Cerebellar nuclear complex (tissue), 1 donor: ENCODE measurements at places on chromosomes 12 and 14.

GRCh38 chr12:111393700-111394300 lies 11.9 kb upstream of the SH2B3 start:
- DNase-seq = no peak

- DNase-seq = no peak
These were observed 24.7 kb upstream of the GPR132 start for GRCh38 chr14:105089746-105090492.

GRCh38 chr12:57164966-57165625 lies 17.7 kb upstream of the LRP1-AS start:
- DNase-seq = no peak

DNA sequence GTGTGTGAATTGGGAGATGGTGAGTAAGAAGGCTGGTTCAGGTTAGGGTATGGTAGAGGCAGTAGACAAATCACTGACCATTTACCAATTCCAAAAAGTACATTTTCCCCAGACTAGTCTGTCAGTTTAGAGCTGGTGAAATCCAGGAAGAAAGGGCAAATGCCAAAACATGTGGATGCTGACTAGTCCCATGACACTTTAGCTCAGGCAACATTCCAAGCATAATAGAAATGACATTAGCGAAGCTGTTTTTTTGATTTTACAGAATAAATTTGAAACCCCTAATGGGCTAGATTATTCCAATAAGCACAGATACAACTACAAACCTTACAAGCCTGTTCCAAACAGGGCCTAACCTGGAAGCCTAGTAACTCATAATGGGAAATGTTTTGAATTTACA lies 884.2 kb downstream of the FLRT2 start:
- DNase-seq = no peak

DNA sequence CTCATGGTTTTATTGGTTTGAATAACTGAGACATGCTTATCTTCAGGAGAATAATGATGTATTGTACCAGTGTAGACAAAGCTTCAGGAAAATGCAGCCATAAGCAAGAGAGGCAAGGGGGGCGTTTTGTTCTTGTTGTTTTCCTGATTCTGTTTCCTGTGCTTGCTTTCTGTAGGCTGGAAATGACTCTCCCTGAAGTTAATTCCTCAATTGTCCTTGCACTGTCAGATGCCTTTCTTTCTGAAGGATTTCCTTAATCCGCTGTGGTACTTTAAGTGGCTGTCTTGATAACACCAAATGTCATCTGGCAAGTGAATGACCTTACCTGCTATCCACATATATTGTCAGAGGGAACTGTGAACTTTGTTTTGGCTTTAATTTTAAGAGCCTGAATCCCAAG lies 220.0 kb downstream of the NEDD1 start:
- no peak for DNase-seq

DNA sequence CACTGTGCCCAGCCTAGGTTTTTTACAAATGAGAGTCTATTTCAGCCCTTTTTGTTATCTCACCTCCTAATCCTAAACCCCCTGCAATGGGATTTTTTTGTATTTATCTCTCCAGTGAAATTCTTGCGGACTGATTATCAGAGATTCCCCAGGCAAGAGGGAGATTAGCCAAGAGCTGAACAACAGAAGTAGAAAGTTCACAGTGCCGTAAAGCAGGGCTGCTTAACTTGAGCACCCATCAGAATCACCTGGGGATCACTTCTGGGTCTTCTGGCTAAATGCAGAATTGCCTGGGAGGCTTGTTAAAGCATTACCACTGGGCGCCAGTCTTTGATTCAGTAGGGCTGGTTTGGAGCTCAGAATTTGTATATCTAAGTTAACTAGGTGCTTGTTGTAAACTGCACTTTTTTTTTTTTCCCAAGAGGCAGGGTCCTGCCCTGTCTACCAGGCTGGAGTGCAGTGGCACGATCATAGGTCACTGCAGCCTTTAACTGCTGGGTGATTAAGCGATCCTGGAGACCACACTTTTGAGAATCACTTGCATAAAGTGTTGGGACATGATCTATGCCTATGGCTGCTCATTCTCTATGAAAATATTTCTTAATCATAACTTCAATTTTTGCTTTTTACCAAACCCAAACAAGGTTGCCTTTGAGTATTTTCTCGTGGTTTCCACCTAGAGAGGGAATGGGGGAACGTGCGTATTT lies 1.1 kb upstream of the DPPA3 start:
- DNase-seq = no peak

DNA sequence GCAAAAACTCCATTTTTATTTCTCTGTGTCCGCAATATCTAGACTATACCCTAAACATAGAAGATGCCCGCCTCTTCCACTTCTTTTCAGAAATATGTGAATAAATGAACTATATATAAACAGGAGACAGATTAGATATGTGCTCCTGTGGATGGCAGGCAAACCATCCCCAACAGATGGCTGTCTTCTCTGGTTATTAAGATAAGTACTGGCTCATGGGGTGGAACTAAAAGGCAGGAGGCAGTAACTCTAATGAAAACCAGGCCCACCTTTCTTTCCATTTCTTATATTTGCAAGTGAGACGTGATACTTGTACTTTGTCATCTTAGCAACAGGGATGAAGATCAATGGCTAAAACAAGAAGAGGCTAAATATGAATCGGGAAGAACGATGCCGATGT lies 20.2 kb downstream of the E2F7 start:
- no peak for DNase-seq

DNA sequence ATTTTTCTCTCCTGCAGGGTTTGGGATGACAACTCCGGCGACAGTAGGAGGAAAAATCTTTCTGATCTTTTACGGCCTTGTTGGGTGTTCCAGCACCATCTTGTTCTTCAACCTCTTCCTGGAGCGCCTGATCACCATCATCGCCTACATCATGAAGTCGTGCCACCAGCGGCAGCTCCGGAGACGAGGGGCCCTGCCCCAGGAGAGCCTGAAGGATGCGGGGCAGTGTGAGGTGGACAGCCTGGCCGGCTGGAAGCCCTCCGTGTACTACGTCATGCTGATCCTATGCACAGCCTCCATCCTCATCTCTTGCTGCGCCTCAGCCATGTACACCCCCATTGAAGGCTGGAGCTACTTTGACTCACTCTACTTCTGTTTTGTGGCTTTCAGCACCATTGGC lies 72.3 kb upstream of the PSMC1 start:
- DNase-seq = no peak

- DNase-seq = no peak
These were observed 44.0 kb downstream of the KCNK13 start for GRCh38 chr14:90105756-90106155.

DNA sequence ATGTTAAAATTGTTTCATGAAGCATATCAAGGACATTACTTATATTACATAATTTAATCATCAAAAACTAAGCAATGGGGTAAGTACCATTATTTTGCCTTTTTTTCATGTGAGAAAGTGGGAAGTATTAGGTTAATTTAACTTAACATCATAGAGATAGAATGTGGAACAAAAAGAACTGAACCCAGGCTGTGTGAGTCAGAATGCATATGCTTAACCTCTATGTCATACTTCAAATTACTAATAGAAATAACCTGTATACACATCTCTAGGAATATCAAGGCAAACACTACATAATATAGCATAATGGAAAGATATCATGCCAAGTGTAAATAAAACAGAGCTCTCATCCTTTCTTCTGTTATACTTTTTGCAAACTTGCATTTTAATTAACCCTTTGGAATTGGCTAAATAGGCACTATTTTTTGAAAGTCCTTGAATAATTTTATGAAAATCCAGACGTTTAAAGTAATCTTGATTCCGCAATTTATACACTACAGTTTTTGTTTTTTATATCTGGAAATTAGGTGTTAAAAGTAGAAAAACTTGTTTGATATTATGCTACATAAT lies 777.7 kb downstream of the SLC6A15 start:
- no peak for DNase-seq

DNA sequence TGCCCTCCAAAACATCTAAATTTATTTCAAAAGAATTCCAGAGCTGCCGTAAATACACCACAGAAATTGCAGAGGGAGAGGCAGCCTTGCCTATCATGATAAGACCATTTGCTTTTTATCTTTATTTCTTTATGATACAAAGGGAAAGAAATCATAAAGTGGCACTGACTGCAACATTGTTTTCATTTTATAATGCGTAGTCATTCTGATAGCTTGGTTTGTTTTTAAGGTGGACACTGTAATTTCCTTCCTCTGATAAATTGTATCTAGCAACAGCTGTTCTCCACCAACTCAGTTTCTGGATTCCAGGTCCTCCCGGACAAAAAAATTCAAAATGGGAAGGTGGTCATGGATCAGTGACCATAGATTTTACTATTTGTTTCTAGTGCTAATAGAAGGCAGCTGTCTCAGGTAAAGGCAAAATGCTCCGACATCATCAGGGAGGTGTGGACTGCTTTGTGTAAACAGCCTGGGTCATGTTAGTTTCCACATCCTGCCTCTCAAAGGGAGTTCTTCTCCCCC lies 623 bp upstream of the TSPAN8 start:
- no peak for DNase-seq

DNA sequence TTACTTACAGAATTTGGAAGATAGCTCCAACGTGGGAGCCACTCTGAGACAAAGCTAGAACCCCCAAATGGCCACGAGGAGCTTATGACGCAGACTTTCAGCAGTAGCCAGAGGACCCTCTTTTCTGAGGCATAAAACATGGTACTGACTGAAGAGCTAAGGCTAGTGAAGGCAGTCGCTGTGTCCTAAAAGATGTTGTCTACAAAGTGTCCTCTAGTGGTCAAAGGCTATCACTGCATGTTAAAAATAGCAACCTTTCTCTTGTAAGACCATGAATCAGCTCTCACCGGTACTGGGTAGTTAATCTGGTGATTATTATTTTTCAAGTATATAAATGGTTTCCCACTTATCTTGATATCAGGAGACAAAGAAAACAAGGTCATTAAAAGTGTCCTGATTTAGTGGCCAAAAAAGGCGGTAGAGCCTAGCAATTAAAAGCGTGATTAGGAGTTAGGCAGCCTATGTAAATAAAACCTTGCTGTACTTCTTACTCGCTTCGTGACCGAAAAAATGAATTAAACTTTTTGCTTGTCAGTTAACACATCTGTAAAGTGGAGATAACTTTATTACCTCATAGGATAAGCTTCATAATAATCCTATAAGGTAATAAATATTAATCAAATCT lies 47.0 kb upstream of the LGR5 start:
- no peak for DNase-seq

DNA sequence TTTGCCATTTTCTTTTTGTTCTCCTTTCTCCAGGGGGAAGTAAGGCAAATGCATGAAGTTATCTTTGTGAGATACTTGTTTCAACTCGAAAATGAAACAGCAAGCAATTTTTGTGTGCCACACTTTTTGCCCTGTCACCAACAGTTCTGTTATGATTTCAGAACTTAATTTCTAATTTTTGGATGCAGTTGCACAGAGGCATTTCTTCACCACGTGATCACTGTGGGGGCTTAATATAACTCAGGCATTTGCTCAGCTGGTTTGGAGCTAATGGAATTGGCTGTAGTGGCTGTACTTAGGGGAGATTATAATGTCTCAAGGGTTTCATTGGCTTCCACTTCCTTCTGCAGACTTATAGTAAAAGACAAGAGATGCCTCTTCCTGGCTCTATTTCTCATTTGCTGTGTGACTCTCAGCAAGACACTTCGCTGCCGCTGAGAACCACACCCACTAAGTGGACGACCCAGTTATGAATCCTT lies 452.4 kb downstream of the RAD51B start:
- DNase-seq = no peak

DNA sequence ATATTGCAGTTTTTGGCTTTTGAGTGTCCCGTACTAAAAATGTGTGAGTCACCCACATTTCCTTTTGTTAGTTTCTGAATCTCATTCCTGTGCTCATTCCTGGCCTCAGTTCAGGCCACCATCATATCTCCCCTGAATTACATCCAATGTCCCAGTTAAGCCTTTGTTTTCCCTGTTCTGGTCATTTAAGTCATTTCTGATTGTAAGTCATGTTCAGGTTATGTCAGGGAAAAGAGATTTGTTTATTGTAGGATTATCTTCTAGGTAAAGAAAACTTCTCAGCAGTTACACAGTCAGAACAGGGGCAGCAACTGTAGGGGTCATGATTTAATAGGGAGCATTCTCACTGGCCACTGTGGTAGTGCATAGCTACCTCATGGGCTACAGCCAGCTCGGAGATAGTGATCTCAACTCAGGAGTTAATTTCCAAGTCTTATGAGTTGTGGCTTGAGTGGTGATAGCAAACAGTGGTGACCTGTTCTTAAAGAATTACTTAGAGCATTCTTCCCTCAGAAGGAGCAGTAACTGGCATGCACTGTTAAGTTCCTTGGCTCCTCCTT lies 6.7 kb downstream of the DDX47 start:
- DNase-seq = no peak

DNA sequence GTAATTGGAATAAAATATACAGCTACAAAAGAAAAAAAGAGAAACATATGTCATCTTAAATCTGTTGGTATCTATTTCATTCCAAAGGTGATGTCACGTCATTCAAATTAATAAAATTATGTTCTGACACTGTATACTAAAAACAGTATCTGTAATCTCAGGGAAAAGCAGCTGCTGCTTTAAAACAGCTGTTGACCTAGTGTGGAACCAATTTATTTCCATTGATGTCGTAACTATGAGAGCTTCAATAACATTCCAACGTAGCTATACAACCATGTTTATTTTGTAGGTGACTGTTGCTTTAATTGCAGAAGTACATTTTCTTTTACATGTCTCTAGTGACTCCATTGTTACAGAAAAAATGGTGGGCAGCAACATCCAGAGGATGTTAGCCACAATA lies 571.7 kb downstream of the RPS29 start:
- DNase-seq = no peak

DNA sequence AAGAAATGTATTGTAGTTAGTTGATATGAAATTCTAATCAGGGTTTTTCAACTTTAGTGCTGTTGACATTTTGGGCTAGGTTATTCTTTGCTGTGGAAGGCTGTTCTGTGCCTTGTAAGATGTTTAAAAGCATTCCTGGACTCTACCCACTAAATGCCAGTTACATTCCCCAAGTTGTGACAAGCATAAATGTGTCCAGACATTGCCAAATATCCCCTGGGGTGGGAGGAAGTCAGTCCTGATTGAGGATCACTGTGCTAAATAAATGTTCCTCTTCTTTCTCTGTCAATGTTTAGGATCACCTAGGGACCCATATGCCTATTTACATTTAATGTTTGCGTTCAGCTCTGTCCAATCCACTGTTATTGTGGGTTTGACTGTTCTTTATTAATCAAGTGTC lies 268.3 kb downstream of the TMTC2 start:
- DNase-seq = no peak

- DNase-seq = no peak
These were observed 5.5 kb upstream of the HOXC11 start for GRCh38 chr12:53967421-53967925.

DNA sequence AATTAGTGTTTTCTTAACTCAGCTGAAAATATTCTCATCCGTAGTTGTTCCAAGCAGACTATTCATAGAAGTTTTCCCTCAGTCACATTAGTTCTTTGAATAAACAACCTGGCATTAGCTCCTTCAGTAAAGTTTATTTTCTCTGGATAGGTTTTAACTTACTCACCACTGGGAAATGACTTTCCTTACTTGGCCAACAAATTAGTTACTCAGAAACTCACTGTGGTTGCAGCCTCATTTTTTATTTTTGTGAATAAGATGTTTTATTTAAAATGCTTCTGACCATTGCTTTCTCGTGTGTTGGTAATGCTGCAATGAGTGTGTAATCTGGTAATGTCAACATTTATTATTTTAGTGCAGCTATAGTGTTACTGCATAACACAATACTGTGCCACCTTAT lies 74.9 kb downstream of the NOVA1 start:
- no peak for DNase-seq

GRCh38 chr12:87428701-87429277 lies 600.4 kb downstream of the C12orf50 start:
- no peak for DNase-seq

- DNase-seq = no peak
These were observed 117.1 kb upstream of the SLC35F4 start for GRCh38 chr14:57982804-57983634.
